ENCODE measurements at places on chromosomes 4 and X.

GRCh38 chr4:16897991-16898827, at the start of gene LDB2:
Gene LDB2 (minus strand): TSS chr4:16898645.
- peak; percentile 53 for DNase-seq

DNA sequence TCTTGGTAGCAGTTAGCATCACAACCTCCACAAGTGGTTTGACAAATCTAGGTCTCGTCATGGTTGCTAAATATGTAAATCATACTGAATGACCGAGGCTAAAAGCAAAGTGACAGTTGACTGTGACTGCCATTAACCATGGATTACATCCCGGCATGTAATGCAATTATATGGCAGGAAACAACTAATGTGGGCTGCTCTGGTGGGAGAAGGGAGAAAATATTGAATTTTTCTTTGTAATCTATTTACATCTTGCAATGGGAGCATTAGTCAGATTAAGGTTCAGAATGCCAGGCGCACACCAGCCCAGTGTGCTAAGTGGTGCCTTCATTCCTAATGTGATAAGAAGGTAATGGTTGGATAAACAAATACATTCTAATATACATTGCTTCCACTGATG, 35.8 kb downstream of the UNC5C start:
- no peak for DNase-seq

DNA sequence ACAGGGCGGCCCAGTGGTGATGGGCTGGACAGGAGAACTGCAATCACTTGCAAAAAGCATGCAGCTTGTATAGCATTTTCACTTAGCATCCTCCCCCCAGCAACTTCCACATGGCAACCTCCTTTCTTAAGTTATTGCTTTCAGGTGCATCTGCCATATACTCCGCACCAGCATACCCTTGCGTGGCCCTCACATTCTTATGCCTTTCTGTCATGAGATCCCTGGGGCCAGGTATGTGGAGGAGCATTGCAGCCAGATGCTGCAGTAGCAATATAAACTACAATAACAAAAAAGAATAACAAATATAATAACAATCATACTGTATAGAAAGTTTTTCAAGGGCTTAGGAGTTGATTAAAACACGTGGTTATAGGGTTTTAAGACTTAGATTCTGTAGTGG, 26.3 kb upstream of the NUDT6 start:
- DNase-seq = peak; percentile 57

DNA sequence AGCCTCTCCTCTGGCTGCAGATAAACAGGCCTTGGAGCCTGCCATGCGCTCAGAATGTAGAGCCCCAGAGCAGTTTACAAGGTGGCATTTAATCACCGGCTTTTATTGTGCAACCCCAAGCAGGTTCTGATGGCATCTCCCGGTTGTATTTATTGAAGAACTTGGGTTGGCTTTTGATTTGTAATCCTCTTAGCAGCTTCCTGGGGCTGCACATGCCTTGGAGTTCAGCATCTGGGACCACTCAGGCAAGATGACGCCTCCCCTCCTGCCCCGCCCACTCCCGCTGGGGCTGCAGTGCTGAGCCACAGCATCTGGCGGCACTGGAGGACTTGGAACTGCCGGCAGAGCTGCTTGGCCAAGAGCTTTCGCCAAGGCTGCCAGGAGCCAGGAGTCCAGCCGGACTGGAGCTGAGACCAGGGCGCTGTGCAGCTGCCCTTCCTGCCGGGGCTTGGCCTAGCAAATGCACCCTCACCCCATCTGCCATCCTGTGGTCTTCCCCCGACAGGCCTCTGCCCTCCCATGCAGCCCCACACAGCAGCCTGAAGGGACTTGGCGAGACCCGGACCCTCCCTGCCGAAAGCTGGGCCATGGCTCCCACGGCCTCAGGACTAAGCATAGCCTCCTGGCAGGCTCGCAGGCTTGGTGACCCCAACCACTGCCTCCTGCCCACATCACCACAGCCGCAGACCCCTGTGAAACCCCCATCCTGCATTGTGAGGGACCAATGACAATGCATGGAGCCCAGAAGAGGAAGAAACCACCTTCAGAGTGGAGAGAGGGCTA, 5.4 kb downstream of the HTRA3 start:
- no peak for DNase-seq

DNA sequence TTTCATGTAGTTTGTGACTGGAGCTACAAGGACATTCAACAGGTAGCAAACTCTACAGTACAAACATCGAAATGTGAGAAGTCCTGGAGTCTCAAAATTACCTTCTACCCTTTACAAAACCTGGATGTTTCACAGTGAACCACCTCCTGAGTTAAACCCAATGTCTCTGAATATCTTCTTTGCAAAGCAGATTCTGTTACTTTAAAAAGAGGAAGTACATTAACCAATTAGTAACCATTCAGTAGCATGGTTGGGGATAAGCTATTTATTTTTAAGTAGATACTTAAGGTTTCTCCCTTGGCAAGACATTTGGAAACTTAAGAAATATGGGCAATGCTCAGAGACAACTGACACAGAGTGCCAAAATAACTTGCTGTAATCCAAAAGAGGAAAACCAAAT, 371.9 kb upstream of the NWD2 start:
- DNase-seq = no peak

- DNase-seq = no peak
Observed at GRCh38 chr4:76657443-76657842, 222.4 kb downstream of the SHROOM3 start.

GRCh38 chr4:131613824-131614216, 1535.3 kb upstream of the PCDH10 start:
- DNase-seq = no peak

DNA sequence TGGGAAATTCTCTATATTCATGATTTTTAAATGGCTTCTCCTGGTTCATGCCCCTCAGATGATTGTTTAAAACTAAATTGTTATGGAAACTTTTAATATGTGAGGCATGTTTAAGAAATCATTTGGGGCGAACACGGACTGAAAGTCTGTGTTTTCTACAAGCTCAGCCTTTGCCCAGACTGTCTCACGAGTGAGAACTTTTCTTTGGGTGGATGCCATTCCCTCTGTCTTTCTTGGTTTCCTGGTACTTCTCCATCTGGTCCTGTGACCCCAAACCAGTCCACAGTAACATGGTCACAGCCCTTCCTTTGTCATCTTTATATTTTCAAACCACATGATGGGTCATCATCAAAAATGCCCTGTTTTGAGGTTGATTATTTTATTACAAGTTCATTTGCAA, 186.6 kb upstream of the GNPDA2 start:
- DNase-seq = no peak

GRCh38 chr4:2598511-2599303, 62.3 kb downstream of the FAM193A start:
- no peak for DNase-seq

- no peak for DNase-seq
Observed at GRCh38 chr4:133156096-133156495, 7.0 kb downstream of the PCDH10 start.

DNA sequence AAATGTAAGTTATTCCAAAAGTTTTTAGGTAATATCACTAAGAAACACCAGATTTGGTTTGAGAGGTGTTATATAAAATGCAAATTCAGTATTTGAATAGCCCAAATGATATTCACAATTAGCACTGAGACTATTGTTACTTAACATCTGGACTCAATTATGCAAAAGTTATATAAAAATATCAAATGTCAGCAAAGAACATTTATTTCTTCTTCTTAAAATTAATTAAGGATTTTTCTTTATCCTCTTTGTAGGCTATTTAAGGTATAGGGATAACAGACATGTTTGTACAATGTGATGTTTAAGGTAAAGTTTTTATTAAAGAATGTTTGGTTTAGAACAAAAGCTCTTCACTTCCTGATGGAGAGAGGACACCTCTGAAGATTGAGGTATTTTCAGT, 63.3 kb upstream of the GK2 start:
- no peak for DNase-seq

DNA sequence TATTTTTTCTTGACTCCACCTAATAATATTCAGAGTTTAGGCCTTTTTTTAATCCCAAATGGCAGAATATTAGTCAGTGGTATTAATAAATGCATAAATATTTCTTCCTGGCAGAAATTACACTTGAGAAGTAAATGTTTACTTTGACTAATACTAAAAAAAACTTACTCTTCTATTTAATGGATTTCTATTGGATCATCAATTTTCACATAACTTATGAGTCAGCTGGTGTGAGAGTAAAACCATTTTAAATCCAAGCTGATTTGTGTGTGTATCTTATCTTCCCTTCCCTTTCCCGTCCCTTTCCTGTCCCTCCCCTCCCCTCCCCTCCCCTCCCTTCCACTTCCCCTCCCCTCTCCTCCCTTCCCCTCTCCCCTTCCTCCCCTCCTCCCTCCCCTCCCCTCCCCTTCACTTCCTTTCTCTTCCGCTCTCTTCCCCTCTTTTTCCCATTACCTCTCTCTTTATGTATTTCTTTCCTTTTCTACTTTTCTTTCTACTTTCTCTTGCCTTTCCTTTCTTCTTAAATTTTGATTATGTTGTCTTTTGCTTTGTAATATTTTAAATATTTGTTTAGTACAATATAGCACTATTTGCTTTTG, 630.1 kb upstream of the EPHA5 start:
- no peak for DNase-seq

GRCh38 chrX:50622751-50623150, 152.1 kb upstream of the DGKK start:
- DNase-seq = no peak

GRCh38 chr4:156298230-156298629, 344.6 kb upstream of the CTSO start:
- DNase-seq = peak; percentile 81

DNA sequence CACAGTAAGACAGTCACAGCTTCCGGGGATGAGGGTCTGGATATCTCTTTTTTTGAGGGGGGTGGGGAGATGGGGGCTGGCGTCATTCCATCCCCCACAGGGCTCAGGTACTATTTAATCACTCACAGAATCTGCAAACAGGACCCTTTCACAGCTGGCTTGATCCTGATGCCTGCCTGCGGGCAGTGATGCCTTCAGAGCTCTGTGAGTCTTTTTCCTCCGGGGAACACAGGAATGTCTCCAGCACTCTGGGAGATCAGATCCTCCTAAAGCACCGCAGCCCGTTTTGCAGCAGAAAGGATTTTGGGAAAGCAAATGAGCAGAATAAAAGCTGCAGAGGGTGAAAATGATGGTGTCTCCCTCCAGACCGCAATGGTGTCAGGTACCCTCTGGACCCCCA, 13.2 kb upstream of the SHOX start:
- no peak for DNase-seq

DNA sequence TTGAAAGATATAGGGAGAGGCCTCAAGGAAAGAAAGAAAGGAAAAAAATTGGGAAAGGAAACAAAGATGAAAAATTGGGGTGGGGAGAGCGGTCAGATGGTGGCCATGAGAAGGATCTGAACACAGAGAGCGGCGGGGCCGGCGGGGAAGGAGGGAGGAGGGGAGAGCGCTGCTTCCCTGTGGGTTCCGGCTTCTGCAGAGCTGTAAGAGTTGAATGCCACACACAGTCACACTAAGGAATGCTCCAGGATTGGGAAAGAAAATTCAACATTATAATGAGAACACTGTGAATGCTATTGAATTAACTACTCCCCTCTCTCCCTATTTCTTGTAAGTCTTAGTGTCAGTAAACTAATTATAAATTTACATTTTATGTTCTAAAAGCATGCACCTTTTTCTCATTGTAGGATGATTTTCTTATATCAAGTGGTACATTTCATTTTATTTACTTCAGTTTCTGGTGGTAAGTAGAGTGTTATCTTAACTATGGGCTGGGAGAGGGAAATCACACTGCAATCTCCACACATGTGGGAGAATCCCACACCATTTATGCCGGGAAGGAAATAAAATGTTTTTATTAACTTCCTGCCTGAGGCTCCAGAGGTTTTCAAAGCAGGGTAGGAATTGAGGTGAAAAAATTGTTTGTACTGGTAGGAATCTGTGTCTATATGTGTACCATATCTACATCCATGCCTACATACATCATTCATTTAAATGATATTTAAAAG, 904 bp downstream of the F11 start:
- DNase-seq = no peak

DNA sequence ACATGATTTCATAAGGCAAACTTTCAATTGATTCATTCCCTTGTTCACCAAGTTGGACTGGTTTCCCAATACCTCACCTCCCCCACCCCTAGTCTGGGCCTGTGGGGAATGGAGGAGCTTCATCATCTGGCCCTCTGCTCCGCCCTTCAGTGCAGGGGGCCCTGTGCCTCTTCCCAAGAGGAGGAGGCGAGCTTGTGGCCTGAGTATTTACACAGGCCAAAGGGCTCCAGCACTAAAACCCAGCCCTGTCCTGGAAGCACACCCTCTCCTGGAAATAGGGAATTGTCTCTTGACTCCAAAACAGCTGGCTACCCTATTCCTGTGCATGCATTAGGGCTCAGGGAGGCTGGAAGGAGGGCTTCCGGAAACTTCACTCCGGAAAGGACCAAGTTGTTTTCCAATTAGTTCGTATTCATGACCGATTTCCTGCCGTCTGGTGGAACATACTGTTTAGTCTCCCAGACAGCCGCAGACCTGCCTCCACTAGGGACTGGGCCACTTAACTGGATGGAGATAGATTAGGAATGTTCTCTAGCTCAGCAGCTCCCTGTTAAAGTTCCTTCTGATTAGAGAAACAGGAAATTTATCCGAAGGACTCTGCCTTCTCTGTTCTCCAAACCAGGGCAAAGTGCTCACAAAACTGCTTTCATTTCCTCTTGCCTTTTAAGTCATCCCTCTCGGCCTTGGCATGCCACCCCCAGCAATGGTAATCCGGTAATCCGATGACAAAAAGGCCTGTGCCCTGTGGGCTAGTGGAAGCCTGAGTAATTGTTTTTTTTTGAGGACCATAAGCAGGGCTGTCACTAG, 5.8 kb downstream of the SRPX2 start:
- no peak for DNase-seq

DNA sequence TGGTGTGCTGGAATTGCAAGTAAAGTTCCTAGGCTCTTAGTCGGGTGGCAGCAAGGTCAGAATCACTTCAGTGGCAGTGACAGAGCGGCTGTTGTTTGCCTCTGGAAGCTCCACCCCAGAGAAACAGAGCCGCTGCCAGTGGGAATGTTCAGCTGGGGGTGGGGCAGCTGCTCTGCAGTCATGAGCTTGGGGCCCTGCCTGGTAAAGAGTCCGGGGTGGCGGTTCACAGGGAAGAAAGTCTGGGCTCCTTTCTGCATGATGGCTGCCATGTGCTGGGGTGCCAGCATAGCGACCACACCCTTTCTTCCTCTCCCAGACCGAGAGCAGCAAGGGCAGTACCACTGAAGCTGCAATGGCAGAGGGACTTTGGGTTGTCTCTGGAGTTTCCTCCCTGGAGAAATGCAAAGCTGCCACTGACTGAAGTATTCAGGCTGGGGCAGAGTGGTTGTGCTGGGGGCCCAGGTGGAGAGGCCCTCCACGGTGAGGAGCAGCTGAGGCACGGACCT, 108.8 kb upstream of the CENPE start:
- peak; percentile 55 for DNase-seq

GRCh38 chr4:145819853-145820181, 118.8 kb downstream of the ZNF827 start:
- DNase-seq = no peak

GRCh38 chr4:142452161-142452855, 393.8 kb downstream of the INPP4B start:
- DNase-seq = no peak

GRCh38 chrX:150405006-150405405, 41.9 kb downstream of the MAMLD1 start:
- no peak for DNase-seq

- peak; percentile 86 for DNase-seq
Observed at GRCh38 chrX:40007131-40007755, 90.5 kb downstream of the BCOR start.
